Lung (tissue), 17 donors: ENCODE measurements at places on chromosomes 6 and 20. TPM values are rescaled to one million over a fixed set of nuclear protein-coding genes. Genes with fewer than 3 reads are reported as not detected.

GRCh38 chr6:43013097-43013842, 476 bp downstream of the MEA1 start:
- H3K27ac ChIP-seq, result peak overlapping the region; percentile 59
- no peak for DNase-seq
- H3K36me3 ChIP-seq, result peaks cover 33% of the 10 kb centered on the region

SIRPB1 gene
- 1.2 TPM for total RNA-seq

GRIK2 gene
- total RNA-seq, result 5.1 TPM

DNA sequence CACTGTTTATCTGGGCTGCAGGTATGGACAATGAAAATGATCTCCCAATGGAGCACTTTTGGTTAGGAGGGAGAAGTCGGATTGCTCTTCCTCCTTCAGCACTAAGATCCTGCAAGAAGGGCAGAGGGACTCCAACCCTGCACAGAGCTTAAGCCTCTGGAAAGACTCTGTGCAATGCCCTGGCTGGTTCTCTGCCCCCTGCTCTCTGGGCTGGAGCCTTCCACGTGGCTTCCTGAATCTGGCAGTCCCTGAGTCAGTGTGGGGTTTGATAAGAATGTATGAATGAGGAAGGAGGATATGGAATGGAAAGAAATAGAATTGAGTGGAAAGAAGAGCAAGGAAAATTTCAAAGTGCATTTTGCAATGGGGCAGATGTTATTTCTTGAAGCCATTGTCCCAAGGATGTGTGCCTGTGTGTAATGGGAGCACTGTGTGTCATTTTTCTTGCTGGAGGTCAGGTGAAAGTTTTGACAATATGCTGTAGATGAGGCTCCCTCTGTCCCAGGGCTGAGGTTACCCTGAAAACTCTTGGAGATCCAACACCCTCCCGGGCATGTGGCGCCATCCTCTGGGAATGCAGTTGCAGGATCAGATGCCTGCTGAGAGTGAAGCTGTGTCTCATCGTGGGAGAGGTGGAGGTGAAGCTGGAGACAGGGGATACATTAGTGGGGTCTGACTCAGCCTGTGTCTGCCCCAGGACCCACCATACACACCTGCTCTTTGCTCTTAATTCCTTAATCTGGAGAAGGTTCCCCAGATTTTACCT, 16.3 kb upstream of the CST9L start:
- no peak overlapping the region for H3K27ac ChIP-seq
- no peaks in the 10 kb centered on the region for H3K36me3 ChIP-seq
- no peak for DNase-seq

DNA sequence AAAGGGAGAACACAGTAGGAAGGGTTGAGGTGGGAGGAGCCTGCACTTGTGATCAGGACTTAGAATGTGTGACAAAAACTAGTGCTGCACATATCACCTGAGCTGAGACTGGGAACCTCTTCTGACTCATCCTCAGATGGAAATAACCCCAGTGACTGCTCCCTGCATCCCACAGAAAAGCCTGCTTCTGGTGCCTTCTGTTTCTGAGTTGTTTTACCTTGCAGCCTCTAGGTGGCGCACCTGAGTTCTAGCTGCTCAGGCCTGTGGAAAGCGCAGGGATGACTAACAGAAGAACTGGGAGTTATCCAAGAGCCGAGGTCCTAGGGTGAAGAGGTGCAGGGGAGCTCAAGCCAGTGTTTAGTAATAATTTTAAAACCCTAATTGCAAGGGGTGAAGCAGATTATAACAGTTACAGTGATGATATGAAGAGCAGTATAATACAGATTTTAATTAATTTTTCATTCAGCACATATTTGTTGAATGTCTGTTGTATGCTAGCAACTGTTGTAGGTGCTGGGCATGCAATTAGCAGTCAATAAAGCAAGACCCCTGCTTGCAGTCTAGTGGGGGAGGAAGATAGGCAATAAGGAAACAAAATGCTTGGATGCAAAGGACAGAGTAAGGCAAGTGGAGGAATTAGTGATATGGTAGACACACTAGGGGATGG, 302.5 kb downstream of the DHX35 start:
- no peaks in the 10 kb centered on the region for H3K27me3 ChIP-seq
- no peak overlapping the region for H3K4me3 ChIP-seq
- H3K36me3 ChIP-seq, result no peaks in the 10 kb centered on the region
- H3K4me1 ChIP-seq, result peaks cover 4% of the 10 kb centered on the region
- H3K27ac ChIP-seq, result no peak overlapping the region
- DNase-seq, result peak; percentile 59

RTF2 gene
- 98.8 TPM for total RNA-seq

DNA sequence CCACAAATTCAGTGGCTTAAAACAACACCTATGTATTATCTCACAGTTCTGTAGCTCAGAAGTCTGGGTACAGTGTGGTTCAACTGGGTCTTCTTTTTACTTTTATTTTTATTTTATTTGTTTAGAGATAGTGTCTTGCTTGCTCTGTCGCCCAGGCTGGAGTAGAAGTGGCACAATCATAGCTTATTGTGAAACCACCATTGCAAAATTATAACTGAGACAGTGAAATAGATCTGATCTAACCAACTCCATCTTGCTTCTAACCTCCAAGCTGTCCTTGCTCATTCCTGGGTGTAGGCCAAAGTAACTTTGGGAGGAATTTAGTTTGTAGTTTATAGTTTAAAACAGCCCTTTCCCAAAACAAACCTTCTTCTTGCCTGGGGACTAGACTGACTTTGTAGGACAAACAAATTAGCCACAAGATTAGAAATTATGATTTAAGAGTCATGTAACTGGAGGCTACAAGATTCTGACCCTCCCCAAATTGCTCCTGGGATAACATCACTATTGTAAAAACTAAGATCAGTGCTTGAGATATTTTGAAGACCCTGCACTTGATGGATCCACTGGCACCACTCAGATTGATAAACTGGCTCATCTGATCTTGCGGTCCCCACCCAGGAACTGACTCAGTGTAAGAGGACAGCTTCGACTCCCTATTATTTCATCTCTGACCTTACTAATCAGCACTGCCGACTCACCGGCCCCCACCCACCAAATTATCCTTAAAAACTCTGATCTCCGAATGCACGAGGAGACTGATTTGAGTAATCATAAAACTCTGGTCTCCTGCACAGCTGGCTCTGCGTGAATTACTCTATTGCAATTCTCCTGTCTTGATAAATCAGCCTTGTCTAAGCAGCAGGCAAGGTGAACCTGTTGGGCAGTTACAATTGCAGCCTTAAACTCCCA, 193.4 kb upstream of the CDYL start:
- peak overlapping the region; percentile 56 for H3K27ac ChIP-seq
- H3K27me3 ChIP-seq, result no peaks in the 10 kb centered on the region
- H3K4me1 ChIP-seq, result no peaks in the 10 kb centered on the region
- H3K4me3 ChIP-seq, result no peak overlapping the region
- H3K36me3 ChIP-seq, result no peaks in the 10 kb centered on the region
